NCI-H1048 (cell line): ENCODE measurements at places on chromosomes 13 and 19.

DNA sequence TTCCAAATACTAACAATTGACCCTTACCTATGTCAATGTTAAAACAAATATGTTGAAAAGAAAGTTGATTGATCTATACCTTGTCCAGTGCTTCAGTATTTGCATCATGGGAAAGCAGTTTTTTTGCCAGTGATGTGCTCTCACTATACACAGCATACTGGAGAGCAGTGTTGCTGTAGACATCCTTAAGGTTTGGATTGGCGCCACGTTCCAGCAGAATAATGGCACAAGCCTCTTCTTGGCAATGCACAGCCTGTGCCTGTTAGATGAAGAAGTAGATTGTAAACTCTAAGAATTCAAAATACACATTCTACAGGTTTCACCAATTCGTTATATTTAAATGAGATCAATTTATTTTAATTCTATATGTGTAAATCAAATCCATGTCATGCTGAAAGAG is 43.9 kb upstream of the C1QTNF9B start:
- no peak for DNase-seq

DNA sequence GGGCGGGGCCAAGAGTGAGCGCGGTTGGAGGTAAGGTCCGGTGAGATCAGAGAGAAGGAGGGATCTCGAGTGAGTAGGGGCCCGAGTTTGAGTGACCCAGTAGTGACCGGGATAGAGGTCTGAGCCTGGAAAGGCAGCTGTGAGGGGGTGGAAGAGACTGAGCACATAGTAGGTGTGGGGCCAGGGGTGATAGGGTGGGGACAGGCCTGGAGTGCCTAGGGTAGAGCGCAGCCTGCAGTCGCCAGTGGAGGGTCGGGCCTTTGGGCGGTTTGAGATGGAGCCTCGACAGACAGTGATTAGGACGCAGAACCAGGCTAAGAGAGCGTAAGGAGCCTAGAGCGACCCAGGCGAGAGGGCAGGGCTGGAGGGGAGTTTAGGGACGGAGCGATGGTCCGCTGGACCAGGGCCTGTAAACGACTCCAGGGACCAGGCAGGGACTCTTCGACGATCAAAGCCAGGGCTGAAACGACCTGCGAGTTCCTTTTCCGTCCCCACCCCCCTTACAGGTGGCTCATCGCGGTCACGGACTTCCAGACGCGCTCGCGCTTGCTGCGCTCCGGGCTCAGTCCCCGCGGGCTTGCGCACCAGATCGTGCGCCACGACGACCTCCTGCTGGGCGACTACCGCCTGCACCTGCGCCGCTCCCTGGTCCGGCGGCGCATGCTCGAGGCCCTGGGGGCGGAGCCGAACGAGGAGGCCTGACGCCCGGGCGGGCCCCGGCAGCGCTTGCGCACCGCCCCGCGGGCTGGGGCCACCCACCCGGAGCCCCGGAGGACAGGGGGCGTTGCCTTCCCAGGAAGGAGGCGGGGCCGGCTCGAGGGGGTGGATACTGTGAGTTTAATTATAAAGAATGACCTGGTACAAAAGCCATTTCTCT is 9.4 kb downstream of the C19orf81 start:
- DNase-seq, result peak; percentile 43

DNA sequence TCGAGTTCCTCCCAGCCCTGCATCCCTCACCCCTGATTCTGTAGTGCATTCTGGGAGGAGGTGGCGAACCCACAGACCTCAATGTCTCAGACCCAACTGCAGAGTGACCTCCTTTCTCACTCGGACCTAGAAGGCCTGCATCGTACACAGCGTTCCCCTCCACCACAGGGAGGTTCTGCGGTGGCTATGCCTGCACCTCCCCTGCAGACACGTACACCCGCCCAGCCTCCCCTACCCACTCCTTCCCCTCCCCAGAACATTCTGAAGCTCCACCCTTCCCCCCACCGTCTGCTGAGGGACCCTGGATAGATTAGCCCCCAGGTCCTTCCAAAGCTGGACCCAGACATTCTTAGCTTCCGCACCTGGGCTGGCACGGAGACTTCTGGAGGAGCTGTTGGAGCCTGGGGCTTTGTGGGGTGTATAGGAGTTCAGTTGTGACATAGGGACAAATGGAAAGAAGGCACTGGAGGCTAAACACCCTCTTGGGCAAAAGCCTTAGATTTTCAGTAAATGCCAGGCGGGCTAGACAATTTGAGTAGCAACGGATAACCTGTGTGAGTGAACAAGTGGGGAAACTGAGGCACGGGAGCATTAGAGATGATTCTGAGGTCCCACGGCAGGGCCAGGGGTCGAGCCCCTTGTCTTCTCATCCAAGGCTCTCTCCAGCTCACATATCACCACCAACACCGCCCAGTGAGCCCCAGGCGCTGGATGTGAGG is 420 bp upstream of the FSD1 start:
- no peak for DNase-seq

DNA sequence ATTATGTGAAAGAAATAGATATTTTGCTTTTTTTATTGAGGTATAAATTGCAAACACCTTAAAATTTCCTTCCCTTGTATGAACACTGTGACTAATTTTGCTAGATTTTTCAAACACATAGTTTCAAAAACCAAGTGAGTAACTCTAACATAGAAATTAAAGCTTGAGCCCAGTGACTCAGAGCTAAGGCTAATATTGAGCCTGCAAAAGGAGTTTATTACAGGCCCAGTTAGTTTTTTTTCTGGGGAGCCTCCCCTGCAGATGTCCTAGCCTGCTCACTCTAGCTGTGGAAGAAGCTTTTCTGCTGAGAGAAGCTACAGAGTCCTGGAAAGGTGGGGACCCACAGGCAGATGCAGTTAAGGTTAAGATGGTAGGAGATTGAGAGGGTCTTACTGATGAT is 3.4 kb downstream of the ZNF430 start:
- no peak for DNase-seq

DNA sequence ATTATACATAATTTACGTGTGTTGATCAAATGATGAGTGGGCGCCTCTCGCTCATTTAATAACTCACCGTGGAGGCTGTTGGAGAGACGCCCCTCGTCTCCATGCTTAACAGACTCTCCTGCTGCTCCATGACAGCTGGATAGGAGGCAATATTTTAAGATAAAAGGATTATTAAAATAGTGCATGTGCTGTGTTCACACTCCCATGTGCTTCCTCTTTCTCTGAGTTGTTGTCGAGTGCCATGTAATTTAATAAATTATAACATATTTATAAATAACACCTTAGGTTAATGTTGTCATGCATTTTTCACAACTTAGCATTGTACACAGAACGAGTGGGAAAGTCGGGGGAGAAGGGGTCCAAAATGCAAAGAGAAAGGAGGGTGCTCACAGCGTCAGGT is 161.4 kb upstream of the TSHZ3 start:
- no peak for DNase-seq
